Activated T-cell treated with anti-CD3 and anti-CD28 coated beads for 24 hours (primary cell): ENCODE measurements at places on chromosomes 12 and 14.

- no peak for DNase-seq
Measured at GRCh38 chr12:111636209-111636945, 37.3 kb upstream of the ATXN2 start.

- no peak for DNase-seq
Measured at GRCh38 chr12:85280165-85280983, at the start of gene ALX1. Gene ALX1 (plus strand): TSS chr12:85280220. CDS start chr12:85280262, 42 bp downstream.

GRCh38 chr12:15268927-15269552 is 47.8 kb upstream of the RERG start:
- no peak for DNase-seq

DNA sequence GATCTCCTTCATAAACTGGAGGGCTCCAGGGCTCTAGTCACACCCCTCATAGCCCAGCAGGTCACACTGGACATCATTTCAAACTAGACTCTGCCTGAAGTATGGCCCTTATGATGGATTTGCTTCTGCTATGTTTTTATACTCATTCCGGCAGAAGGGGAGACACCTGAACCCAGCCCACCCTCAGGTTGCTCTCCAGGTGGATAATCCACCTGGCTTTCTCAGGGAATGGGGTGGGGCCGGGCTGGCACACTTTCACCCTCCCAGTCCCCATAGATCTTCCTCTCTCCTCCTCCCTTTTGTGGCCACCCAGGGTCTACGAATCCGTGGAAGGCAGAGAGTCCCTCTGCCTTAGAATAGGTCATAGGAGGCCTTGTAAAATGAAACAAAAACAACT is 9.8 kb upstream of the KRT73 start:
- DNase-seq = no peak

- no peak for DNase-seq
Measured at GRCh38 chr12:125005652-125006051, 12.2 kb downstream of the BRI3BP start.

DNA sequence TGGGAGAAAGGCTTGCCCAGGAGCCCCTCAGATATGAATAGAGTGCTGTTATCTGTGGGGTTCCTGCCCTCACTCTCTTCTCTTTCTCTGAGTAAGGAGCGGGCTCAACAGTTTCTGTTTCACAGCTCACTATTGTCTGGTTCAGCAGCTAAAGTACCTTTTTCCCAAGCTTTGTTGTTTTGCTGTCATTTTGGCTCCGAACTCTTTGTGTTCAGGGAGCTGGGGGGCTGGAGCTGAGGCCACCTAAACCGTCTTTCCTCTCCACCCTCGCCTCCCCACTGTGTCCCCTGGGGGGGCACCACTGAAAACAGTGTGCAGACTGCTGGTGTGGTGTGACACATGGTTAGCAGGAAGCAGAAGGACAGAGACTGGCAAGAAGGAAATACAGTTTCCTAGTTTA is 51.4 kb downstream of the FBXW8 start:
- no peak for DNase-seq

DNA sequence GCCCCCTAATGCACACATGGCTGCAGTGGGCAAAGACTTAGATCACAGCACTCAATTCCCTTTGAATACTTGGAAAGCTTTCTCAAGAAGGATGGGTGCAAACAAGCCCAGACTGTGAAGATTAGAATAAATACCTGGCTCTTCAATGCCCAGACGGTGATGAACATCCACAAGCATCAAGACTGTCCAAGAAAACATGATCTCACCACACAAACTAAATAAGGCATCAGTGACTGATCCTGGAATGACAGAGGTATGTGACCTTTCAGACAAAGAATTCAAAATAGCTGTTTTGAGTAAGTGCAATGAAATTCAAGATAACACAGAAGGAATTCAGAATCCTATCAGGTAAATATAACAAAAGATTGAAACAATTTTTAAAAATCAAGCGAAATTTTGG is 43.8 kb upstream of the ZDHHC17 start:
- DNase-seq = no peak

- DNase-seq = no peak
Measured at GRCh38 chr14:46490238-46490685, 161.3 kb downstream of the RPL10L start.

DNA sequence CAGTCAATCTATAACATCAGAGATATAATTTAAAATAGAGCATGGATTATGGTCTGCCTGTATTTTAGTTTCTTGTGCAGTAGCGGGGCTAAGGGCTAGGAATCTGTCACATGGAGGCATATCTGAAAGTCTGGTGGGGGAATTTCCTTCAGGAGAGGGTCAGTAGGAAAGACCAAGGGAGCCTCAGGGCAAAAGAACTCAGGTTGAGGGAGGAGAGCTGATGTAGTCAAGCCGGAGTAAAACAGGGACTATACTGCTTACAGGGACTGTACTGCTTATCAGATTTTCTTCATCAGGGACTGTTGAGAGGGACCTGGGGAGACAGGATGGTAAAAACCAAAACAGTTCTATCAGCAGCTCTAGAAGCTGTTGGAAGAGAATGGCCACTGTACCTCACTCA is 82.0 kb upstream of the CPM start:
- DNase-seq = no peak
